ENCODE measurements at places on chromosomes 13 and 19. TPM values are rescaled to one million over a fixed set of nuclear protein-coding genes. Genes with fewer than 3 reads are reported as not detected.

GRCh38 chr13:101465877-101466276 lies 13.4 kb downstream of the ITGBL1 start:
- DNase-seq: no peak

TEX26 gene
- not detected for total RNA-seq

GRCh38 chr13:30004204-30004603 lies 153.8 kb upstream of the UBL3 start:
- no peak for DNase-seq

DCAF15 gene
- 24.0 TPM for total RNA-seq

DNA sequence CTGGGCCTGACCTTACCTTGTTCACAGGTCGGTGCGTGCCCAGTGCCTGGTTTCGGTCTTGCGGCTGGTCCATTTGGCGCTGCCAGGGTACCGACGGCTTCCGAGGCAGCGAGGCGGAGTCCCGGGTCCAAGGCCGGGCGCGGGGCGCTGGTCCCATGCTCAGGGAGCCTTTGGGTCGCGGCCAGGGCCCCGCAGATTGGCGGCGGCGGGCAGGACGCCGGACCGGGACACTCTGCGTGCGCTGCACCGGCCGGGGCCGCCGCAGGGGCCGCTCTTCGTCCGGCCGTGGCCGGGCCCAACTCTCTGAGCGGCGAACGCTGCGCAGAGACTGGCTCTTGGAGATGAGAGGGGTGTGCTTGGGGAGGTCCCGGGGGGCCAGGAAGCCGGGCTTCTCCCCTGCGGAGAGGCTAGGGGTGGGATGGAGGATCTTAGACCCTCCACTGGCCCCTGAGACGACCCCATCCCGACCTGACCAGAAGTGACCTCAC lies 3.4 kb upstream of the WIZ start:
- DNase-seq: no peak

KCNK6 gene
- total RNA-seq: 3.4 TPM

ZNF426 gene
- 11.1 TPM for total RNA-seq

GRCh38 chr19:3591876-3592613 lies 6.8 kb downstream of the GIPC3 start:
- no peak for DNase-seq

CYP4F2 gene
- 0.09 TPM for total RNA-seq

CABP5 gene
- total RNA-seq: not detected

DNA sequence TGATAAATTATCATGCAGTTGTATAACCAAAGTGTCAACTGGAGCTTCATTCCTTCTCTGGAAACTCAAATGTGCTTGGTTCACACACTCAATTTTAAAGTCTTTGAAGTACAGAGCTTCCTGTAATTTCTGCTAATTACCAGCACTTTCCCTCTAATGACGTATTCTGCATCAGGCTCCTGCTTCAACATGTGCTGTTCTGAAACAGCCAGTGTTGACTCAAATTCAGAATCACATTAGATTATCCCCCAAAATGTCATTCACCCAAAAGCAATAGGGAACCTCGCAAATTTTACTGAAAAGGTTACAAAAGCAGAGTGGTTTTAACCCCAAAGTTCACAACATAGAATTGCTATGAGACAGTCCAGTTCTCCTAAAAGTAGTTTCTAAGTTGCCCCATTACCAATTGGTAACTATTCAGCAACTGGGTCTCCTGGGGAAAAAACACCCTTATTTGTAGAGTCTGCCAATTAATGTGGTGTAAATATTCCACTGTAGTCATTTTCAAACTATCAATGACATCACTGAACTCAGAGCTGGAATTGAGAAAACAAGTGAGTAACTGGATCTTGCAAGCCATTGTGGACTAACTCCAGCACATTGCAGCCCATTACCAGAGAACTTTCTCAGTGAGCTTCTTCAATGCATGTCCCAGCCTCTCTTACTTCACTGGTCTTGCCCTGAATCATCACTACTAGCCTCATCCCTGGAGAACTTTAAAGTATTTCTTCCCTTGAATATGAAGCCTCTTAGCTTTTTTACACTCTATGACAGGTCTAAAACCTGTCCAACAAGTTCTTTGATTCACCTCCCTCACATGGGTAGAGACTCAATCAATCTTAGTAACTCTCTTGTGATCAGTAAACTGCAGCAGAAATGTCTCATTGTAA lies 955.4 kb downstream of the EFNB2 start:
- no peak for DNase-seq

KIR3DL1 gene
- not detected for total RNA-seq

All from thymus (tissue), 14 donors.